Ureter (tissue), 1 donor: ENCODE measurements at places on chromosomes 3 and 15. TPM values are rescaled to one million over a fixed set of nuclear protein-coding genes. Genes with fewer than 3 reads are reported as not detected.

Gene WDR93
- total RNA-seq: 0.68 TPM

Gene IL5RA
- total RNA-seq: not detected

Gene CAND2
- 13.7 TPM for total RNA-seq

Gene CORO2B
- total RNA-seq: 5.4 TPM

Gene RASGRP1
- total RNA-seq: 1.8 TPM
